ENCODE measurements at places on chromosomes 7 and 10.

DNA sequence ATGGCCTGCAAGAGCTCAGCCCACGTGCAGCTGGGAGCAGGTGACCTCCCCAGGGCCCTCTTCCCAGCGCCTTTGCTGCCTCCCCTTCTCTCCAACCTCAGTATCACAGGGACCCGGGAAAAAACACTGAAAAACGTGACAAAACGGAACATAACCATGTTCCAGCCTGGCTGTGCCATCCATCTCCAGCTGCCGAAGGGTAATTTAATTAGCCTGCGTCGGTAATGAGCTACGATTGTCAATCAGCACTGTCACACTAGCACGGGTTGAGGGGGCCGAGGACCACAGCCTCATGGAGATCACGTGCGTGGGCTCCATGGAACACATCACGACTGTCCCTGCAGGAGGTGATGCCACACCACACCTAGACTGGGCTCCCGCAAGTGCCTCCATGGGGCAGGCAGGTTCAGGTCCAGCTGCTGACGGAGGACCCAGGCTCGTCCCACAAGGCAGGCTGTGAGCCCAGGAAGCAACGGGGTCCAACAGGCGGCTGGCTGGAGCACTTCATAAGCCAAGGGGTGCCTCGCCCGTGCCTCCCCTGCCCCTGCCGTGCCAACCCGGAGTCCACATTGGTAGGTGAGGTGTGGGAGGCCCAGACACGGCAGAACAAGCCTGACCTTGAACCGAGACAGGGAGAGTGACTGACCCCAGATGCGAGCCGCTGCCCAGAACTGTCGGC is 199.5 kb downstream of the ELFN1 start:
- no peak for DNase-seq

- DNase-seq, result no peak
Measured at GRCh38 chr10:126468467-126468866, 80.2 kb upstream of the ADAM12 start.

GRCh38 chr7:77707504-77707992 is 11.3 kb downstream of the RSBN1L start:
- DNase-seq, result no peak

DNA sequence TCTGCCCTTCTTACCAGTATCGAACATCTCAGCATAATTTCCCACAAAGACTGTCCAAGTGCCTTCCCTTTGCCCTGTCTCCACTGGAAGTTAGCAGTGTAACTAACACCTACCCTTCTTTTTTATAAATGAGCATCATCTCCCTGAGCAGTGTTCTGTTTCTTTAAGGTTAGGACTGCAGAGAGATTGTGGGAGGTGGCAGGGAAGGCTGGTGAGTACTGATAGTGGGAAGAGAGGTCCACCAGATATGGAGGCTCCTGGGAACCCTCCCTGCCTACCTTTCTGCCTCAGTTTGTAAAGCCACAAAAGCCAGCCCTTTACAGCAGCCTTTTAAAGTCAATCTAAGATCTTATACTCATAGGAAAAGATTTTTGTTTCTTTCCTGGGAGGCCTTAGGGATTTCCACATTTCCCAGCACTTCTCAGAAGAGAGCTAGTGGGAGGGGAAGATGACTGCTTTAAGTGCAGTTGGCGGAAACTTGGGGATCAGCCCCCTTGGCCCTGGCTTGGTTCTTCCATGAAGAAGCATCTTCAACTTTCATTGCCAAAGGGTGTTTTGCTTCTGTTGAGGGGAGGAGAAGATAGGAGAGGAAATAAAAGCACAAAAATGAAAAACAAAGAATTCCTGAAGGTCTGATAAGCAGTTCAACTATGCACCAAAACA is 36.6 kb upstream of the CALD1 start:
- no peak for DNase-seq

- DNase-seq, result no peak
Measured at GRCh38 chr10:11113156-11113555, 95.5 kb downstream of the CELF2 start.

DNA sequence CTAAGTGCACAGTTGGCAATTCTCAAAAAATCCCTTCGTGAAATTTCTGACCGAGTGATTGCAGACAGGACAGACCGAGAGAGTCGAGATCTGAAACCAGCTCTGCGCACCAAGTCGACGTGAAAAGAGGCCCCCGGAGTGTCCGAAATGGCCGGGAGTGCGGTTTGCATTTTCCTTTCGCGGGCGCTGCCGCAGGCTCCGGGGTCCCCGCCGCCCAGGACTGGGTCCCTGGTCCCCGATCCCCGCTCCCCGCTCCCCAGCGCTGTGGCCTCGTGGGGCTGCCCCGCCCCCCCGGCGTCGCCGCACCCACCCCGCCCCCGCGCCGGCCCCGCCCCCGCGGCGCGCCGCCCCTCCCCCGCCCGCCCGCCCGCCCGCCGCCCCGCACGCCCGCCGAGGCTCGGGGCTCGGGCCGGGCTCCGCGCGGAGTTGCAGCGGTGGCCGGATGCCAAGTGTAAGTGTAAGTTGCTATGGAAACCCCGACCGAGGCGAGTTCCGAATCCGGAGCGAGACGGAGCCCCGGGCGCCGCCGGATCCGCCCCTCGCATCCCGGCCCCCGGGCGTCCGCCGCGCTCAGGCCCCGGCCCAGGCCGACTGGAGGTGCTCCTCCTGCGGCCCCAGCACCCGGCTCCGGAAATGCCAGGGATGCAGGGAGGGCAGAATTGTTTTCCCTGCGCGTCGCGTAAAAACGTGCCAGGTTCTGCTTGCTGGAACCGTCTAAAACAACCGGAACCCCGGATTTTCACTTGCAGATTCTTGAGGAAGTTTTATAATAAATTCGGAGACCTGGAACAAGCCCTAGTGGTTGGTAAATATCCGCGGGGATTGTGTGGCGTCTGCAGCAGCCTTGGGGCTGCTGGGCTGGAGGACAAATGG is 4.6 kb downstream of the BMI1 start:
- DNase-seq, result peak; percentile 51

DNA sequence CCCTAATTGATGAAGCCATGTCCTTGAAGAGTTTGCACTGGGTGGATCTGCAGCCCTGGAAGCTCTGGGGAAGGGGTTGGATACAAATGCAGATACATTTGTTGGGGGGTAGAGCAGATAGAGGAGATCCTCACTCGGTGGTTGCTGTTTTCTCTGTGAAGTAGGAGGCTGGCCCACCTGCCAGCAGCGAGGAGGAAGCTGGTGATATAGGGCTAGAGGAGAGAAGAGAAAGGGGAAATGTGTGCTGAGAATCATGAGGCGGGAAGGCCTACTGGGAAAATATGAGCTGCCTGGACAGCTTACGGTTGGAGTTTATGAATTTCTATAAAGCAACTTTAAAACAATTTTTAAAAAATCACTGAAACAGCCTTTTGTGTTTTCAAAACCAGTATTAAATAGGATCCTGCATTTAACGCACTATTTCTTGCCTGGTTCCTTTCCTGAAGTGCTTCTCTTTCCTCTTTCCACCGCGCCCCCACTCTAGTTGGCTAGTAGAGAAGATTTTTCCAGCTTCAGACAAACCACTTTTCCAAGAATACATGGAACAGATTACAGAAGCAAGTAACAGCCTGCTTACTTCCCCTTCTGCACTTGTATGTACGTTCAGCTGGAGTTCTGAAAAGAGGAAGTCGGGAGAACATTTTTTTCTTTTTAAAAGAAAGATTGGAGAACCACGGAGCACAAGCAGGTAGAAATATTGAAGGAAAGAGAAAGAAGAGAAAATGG is 100.6 kb upstream of the GLCCI1 start:
- DNase-seq, result no peak

GRCh38 chr10:82564353-82565196 is 689.6 kb downstream of the NRG3 start:
- no peak for DNase-seq

DNA sequence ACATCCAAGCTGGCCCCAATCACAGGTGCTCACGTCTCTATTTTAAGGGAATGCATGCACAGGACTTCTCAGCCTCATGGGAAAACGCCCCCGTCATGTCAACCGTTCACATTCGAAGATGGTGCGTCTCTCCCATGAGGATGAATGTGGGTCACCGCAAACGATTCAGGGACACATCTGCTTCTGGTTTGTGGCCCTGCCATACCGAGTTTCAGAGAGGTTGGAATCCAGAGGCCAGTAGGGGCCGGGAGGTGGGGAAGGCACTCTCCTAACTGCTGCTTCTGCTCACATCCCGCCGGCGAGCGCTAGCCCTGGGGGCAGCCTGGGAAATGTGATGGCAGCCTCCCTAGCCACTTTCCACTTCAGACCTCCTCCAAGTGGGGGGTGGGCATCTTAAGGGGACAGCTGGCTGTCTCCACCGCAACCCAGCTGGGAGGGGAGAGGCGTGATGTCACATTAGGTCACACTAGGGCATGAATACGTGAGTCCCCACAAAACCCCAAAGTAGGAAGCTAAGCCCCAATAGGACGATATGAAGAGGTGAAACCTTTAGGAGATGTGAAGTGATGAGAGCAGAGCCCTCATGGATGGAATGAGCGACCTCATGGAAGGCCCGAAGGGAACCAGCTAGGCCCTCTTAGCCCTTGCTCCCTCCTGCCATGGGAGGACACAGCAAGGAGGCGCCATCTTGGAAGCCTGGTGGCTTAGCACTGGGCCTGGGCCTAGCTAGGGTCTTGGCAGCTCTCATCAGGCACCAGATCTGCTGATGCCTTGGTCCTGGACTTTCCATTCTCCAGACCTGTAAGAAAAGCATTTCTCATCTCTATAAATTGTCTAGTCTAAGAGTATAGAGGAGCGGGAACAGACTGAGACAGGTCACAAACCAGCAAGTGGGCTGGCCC is 107.8 kb downstream of the TCERG1L start:
- no peak for DNase-seq

DNA sequence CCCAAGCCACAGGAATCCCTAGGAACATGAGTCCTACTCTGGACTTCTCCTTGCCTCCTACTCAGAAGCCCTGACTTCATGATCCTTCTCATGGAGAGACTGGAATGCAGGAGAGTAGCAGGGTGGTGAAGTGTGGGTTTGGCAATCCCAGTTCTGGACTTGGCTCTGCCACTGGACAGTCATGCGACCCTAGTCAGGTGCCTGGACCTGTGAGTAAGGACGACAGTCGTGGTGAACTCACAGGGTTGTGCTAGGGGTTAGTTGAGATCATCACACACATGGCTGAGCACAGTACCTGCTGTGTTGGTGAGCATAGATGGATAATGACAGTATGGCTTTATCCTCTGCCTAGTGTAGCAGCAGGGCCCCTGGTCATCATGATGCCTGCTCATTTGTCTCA is 117.9 kb downstream of the LRRC18 start:
- DNase-seq, result no peak

- no peak for DNase-seq
Measured at GRCh38 chr7:90432752-90433151, 29.5 kb downstream of the CLDN12 start.
